Myometrial cell (primary cell): ENCODE measurements at places on chromosomes 6 and 20. TPM values are rescaled to one million over a fixed set of nuclear protein-coding genes. Genes with fewer than 3 reads are reported as not detected.

The CALHM6 gene
- not detected in 2 replicates for total RNA-seq

The LIN28B gene
- total RNA-seq = not detected in 2 replicates

The CCDC28A gene
- 17.0 and 23.9 TPM in 2 replicates for total RNA-seq

The PLTP gene
- 36.3 and 43.6 TPM in 2 replicates for total RNA-seq

The GPR6 gene
- not detected in 2 replicates for total RNA-seq

The HLA-DOB gene
- 0.29 and 1.1 TPM in 2 replicates for total RNA-seq

The DNMT3B gene
- 1.7 and 2.7 TPM in 2 replicates for total RNA-seq

The IYD gene
- not detected in 2 replicates for total RNA-seq

The BACH2 gene
- not detected in 2 replicates for total RNA-seq

The PROKR2 gene
- not detected in 2 replicates for total RNA-seq

The BPIFA1 gene
- not detected in 2 replicates for total RNA-seq

The TOMM34 gene
- total RNA-seq = 94.6 and 105 TPM in 2 replicates

The SNTA1 gene
- total RNA-seq = 8.9 and 9.7 TPM in 2 replicates

The SRMS gene
- not detected in 2 replicates for total RNA-seq

The DACT2 gene
- total RNA-seq = not detected in 2 replicates

The L3MBTL1 gene
- total RNA-seq = 2.9 and 6.6 TPM in 2 replicates

The MUC22 gene
- not detected in 2 replicates for total RNA-seq

The C20orf96 gene
- 0.53 and 1.7 TPM in 2 replicates for total RNA-seq

The CFAP206 gene
- total RNA-seq = 0.29 and 0.53 TPM in 2 replicates

The BTN1A1 gene
- total RNA-seq = not detected in 2 replicates

The ADGB gene
- not detected in 2 replicates for total RNA-seq

The CTAGE9 gene
- total RNA-seq = not detected in 2 replicates

The DDO gene
- 1.7 and 2.1 TPM in 2 replicates for total RNA-seq

The VSX1 gene
- total RNA-seq = not detected in 2 replicates

The MTFR2 gene
- 6.0 and 8.1 TPM in 2 replicates for total RNA-seq

The OOEP gene
- not detected in 2 replicates for total RNA-seq

The TMC2 gene
- not detected in 2 replicates for total RNA-seq

The SPO11 gene
- total RNA-seq = not detected in 2 replicates

The TTK gene
- total RNA-seq = 20.5 and 30.3 TPM in 2 replicates

The ACTL10 gene
- total RNA-seq = 2.3 and 3.2 TPM in 2 replicates

The ELOVL4 gene
- total RNA-seq = 9.8 and 10.8 TPM in 2 replicates

The UNC5CL gene
- not detected in 2 replicates for total RNA-seq

The SPTLC3 gene
- total RNA-seq = 2.1 and 4.9 TPM in 2 replicates

The SPATS1 gene
- total RNA-seq = not detected in 2 replicates

The PRSS35 gene
- 1.4 and 3.0 TPM in 2 replicates for total RNA-seq

The RPRD1B gene
- 15.6 and 17.2 TPM in 2 replicates for total RNA-seq

The OXT gene
- not detected in 2 replicates for total RNA-seq

The SLC13A3 gene
- 3.0 and 4.6 TPM in 2 replicates for total RNA-seq

The HLA-DMA gene
- total RNA-seq = 0.29 and 4.1 TPM in 2 replicates

The CST7 gene
- not detected in 2 replicates for total RNA-seq

The MTO1 gene
- 31.5 and 38.1 TPM in 2 replicates for total RNA-seq

The GSTA3 gene
- total RNA-seq = not detected in 2 replicates

The CRIP3 gene
- total RNA-seq = not detected in 2 replicates

The FOXS1 gene
- total RNA-seq = not detected in 2 replicates

The TRIM10 gene
- total RNA-seq = not detected in 2 replicates

The NKAPL gene
- 0.29 and 1.6 TPM in 2 replicates for total RNA-seq

The PLA2G7 gene
- not detected in 2 replicates for total RNA-seq

The RXRB gene
- 16.1 and 21.6 TPM in 2 replicates for total RNA-seq

The SLC24A3 gene
- 0.29 and 1.2 TPM in 2 replicates for total RNA-seq

The GTSF1L gene
- total RNA-seq = not detected in 2 replicates

The TFAP2D gene
- not detected in 2 replicates for total RNA-seq

The HSPA1L gene
- 0.29 and 0.35 TPM in 2 replicates for total RNA-seq

The KIF6 gene
- 0.89 and 1.4 TPM in 2 replicates for total RNA-seq
